H9 (cell line): ENCODE measurements at places on chromosomes 4 and X.

DNA sequence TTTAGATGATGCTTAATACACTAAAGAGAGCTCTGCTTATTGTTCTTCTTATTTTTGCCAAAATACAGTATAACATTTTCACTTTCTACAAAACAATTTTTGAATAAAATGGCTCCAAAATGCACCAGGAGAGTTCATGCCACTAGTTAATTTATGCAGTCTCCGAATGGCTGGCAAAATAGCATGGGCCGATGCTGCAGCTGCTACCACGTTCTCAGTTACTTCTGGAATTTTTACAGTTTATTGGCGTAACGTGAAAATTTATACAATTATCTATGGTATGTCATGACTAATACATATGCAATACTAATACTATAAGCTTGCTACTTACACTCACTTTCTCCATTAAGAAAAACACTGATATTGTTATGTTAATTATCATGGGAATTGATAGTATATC, 16.5 kb downstream of the KLHL13 start:
- DNase-seq = no peak

DNA sequence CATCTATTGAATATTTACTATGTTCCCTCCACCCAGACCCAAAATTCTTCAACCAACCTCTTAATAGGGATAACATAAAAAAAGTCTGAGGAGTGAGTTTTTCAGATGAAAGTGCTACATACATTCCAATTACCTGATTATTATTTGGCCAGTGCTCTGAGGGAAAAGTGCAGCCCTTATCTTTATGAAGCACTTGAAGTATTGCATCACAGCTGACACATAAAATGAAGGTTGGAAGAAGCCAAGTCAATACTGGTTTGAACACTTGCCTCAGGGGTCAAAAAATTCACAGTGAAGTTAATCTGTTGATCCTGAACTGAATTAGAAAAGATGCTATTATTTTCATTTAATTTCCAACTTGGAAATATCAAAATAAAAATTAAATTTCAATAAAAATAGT, 498.9 kb downstream of the INPP4B start:
- DNase-seq = no peak

DNA sequence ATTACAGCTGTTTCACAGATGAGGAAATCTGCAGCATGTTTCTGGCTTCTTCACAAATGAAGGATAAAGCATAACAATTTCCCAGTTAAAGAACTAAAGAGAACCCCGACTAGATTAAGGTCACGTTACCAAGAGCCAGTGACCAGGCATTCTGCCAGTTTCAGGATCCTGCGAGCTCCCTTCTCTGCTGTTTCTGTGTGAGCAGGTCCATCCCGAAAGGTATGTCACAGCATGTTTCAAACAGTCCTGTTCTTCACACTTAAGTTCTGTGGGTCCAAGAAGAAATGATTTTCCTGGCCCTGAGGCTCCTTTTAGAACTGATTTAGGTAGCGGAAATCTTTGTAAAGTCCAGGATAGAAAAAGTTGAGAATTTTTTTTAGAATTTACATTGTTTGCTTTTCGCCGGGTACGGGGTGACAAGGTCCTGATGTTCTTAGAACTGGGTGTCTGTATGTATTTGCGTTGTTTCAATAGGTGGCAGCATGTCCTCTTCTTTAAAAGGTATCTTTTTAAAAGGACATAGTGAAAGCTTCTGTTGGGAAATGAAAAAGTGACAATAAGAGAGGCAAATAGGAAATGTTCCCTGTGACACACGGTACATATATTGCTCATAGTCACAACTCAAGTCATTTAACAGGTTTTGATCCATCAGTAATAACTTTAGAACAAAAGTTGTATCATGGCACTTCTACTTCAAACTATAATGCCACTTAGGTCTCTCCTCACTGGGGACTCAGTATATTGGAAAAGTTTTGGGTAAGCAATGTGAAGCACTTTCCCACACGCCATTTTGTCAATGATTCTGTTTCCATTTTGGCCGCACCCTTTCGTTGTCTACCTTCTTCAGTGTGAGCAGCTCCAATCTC, 18.4 kb downstream of the IL21 start:
- DNase-seq = no peak

DNA sequence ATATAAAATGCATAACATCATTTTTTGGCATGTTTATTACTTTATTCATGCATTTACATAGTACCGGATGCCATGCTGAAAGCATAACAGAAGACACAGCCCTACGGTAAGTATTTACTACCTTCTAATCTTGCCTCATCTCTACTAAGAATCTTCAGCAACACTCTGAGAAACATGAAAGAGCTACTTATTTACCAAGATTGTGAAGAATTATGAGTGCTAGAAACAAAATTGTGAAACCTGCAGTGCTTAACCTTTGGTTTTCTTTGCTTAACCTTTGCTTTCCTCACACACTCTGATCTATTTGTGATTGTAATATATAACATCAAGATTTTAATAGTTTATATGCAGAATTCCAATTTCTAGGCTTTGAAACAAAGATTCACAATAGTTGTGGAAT, 7.4 kb downstream of the ANTXR2 start:
- DNase-seq = no peak

DNA sequence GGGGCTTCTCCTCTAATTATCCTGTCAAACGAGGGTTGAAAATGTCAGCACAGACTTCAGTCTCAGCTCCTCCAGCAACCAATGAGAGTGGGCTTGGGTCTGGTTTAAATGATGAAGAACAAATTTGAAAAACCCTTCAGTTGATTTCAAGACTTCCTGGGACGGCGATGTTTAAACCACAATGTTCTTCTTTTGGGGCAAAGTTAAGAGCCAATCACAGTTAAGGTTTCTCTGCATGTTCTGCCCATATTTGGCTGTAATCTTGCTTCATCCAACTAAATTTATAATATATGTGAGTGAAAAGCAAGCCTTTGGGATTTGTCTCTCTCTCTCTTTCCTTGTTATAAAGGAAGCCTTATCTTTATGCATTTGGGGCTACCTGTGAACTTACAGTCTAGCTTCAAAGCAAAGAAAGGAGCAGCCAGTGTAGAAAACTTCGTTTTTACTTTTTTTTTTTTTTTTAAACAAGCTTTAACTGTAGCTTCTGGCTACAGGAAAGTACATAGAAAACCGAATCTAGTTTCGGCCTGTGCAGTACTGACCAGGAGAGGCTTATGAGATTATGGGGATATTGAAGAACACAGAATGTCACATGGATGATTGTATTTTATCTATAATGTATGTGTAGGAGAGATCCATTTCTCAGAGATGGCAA, 46.8 kb upstream of the FAM9C start:
- no peak for DNase-seq

GRCh38 chrX:119954374-119954773, 10.8 kb upstream of the NKAP start:
- DNase-seq = no peak

DNA sequence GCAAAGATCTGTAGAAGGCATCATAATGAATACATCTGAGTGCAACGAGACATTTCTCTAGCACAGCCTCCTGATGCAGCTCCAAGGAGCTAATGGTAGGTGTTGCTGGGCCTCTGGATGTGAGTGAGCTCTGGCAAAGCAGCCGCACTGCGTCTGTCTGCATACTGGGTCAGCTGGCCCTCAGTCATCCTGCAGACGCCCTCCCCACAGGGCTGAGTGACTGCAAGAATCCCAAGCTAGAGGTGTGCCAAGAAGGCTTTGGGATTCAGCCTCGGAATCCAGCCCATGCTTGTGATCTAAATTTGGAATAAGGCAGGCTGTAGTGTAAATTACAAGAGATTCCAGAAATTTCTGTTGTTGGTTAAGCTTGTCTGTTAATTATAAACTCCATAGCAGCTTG, 18.5 kb downstream of the HERC3 start:
- DNase-seq = no peak

GRCh38 chr4:152870606-152871005, 65.5 kb upstream of the FHDC1 start:
- no peak for DNase-seq

DNA sequence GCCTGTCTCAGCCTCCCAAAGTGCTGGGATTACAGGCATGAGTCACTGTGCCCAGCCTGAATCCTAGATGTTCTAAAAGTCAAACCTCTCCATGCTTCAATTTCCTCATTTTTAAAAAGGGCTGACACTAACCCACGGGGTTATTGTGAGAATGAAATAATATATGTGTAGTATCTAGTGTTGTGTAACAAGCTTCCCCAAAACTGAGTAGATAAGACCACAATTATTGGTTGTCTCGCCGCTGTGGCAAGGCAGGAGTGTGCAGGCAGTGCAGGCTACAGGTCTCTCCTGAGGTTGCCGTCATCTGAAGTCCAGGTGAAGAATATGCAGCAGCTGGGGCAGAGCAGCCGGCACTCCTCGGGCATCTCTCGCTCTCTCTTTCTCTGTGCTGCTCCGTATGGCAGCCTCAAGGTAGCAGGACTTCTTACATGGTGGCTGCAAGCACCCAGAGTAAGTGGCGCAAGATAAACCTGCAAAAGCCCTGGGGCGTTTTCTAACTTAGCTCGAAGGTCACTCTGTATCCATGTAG, 30.9 kb downstream of the RAB33B start:
- DNase-seq = no peak

DNA sequence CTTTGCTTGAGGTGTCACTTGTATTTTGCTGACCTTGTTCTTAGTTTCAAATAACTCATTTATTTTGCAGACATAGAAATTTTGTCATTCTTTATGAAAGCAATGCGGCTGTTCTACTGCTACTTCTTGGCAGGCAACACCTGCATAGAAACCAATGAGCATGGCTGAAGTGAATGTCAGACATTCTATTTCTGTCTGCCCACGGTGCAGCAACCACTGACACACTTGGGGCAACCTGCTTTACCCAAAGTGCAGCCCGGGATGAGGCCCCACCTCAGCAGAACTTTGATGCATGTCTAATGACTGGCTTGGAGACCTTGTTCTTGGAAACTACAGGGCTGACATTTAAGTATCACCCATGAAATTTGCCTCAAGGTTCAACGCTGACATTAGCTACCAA, 93.6 kb downstream of the RBM47 start:
- no peak for DNase-seq

GRCh38 chr4:145101091-145101490, 3.0 kb downstream of the ABCE1 start:
- no peak for DNase-seq

GRCh38 chr4:13705521-13706041, 78.1 kb upstream of the BOD1L1 start:
- peak; percentile 28 for DNase-seq

- no peak for DNase-seq
These were observed 106.8 kb upstream of the SLC4A4 start for GRCh38 chr4:71232056-71232430.
